Vagina (tissue), 2 donors: ENCODE measurements at places on chromosomes 6 and 20.
A peak's percentile ranks its signal among the peaks of the same experiment; 100 is the strongest.

GRCh38 chr6:21533678-21534077, 59.9 kb upstream of the SOX4 start:
- no peak for DNase-seq

- no peak for DNase-seq
Observed at GRCh38 chr6:111813237-111813636, 60.0 kb downstream of the FYN start.

- no peak for DNase-seq
Observed at GRCh38 chr20:8254911-8255582, 123.0 kb downstream of the PLCB1 start.

- no peak for DNase-seq
Observed at GRCh38 chr6:71236926-71237434, 51.6 kb upstream of the OGFRL1 start.

DNA sequence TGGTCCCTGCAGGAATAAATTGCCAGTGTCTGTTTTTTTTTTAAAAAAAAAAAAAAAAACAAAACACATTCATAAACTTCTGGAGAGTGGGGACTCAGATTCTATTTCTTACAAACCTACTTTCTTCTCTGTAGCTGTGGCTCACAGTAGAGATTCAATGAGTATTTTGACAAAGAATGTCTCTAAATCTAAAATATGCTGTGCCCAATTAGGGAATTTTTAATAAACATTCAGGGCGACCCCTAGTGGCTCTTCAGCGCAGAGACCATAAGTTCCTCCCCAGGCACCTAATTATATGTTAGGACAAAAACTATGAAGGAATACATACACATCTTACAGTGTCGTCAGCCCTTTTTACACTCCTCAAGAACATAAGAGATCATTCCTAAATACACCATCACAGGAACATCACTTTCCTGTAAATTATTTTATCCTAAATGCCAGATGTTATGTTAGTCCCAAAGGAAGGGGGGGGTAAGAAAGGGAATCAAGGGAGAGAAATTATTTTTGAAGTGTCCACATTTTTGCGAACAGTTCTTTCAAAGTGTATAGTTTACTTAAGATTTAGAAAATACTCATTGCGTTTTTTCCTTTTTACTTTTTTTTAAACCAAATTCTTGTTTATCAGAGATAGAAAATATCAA, 21.8 kb upstream of the NAA20 start:
- DNase-seq, result no peak

DNA sequence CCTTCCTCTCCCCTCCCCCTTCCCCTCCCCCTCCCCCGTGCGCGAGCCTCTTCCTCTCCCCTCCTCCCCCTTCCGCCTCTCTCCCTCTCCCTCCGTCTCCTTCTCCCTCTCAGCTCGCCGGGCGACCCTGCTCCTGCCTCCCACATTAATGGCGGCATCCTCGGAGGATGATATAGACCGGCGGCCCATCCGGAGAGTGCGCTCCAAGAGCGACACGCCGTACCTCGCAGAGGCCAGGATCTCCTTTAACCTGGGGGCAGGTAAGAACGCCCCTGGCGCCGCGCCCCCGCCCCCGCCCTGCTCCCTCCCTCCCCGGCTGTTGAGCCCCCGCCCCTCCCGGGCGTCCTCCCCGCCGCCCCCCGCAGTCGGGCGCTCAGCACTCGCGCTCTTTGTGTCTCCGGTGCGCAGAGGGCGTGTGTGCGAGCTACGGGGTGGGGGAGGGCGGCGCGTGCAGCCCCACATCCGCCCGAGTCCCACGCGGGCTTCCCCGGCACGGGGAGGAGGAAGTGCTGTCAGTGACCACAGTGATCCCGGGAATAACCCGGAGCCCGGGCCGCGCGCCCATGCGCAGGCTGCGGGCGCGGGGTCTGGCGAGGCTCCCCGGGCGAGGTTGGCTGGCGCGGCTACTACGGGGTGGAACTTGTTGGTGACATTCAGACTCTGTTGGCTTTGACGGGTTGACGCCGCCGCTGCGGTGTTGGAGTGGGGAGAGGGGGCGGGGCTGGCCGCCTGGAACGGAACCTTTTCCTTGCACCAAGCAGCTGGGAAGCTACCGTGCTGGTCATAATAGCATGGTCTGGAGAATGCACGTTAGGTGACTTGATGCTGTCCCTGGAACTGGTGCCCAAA, 33.2 kb downstream of the PHACTR1 start:
- DNase-seq, result no peak

DNA sequence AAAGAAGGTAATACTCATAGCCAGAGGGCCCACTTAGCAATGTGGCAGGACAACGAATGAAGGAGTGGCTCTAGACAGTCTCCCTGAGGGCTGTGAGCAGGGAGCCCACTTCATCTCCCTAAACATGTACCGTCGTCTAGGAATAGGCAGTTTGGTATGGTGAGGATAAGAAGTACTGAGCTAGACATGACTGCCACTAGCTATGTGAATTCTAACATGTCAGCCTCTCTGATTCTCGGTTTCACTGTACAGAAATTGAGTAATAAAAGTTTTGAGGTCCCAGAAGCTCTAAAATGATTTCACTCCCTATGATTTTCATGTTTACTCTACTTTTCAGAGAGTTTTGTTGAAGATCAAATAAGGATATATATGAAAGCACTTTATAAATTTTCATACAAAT, 107.1 kb downstream of the AHI1 start:
- DNase-seq, result no peak

DNA sequence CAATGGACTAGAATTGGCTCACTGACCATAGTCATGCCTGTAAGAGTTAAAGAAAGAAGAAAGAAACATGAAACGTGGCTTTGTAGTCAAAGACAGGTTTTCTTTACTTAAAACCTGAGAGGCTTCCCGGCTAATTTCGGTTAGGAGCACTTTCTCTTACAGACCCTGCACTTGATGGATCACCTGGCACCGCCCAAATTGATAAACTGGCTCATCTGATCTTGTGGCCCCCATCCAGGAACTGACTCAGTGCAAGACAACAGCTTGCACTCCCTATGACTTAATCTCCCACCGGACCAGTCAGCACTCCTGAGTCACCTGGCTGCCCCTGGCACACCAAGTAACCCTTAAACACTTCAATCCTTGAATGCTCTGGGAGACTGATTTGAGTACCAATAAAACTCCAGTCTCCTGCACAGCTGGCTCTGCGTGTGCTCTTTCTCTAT, 12.3 kb downstream of the TMEM14B start:
- DNase-seq, result no peak

GRCh38 chr20:16615199-16615598, 42.0 kb upstream of the KIF16B start:
- no peak for DNase-seq

- no peak for DNase-seq
Observed at GRCh38 chr6:79544299-79544927, 7.2 kb upstream of the LCA5 start.

DNA sequence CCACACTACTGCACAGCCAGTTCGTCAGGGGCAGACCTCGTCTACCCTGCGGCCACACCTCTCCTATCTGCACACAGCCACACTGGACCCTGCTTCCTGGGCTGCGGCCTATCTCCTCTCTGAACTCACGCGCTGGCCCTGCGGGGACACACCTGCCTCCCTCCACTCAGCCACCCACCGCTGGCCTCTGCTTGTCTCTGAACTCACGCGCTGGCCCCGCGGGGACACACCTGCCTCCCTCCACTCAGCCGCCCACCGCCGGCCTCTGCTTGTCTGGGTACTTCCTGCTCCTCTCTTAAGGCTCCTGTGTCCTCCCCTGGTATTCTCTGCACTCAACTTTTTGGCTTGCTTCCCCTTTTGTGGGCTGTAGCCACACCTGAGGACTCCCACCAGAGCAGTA, 52.3 kb downstream of the HUS1B start:
- DNase-seq, result no peak

GRCh38 chr6:6201200-6201599, 119.3 kb downstream of the F13A1 start:
- DNase-seq, result no peak

- no peak for DNase-seq
Observed at GRCh38 chr20:38001981-38002380, 31.3 kb downstream of the TTI1 start.

GRCh38 chr6:142551274-142551811, 249.5 kb downstream of the ADGRG6 start:
- no peak for DNase-seq

GRCh38 chr20:37977338-37977737, 55.9 kb downstream of the TTI1 start:
- no peak for DNase-seq

GRCh38 chr6:128117916-128118315, 217.1 kb upstream of the THEMIS start:
- DNase-seq, result no peak

GRCh38 chr20:40571639-40572038, 117.4 kb downstream of the MAFB start:
- DNase-seq, result no peak

GRCh38 chr6:5084781-5085647, at the start of gene PPP1R3G:
Gene PPP1R3G (plus strand): TSS chr6:5085341. CDS start chr6:5085486, 145 bp downstream.
- no peak for DNase-seq

DNA sequence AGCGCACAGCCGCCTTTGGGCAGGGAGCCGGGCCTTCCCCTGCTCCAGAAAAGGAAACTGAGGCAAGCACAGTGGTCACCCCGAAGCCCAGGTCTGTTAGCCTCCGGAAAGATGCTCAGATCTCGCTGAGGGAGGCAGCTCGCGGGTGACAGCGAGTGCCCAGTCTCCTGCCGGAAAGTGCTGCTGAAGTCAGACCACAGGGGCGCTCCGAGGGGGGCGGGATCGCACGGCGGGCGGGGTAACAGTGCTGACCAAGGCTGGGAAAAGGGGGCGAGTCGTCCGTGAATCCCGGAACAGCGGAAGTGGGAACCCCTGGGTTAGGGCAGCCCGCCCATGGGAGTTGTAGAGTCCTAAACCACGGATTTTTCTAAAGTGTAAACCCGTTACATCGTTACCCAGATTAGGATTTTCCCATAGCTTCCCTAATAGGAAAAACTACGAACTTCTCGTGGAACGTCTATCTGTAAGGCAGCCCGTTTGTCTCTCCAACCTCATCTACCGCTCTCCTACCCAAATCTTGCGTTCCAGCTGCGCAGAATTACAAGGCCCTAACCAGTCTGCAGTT, 504 bp downstream of the VPS16 start:
- DNase-seq, result peak; percentile 96

- no peak for DNase-seq
Observed at GRCh38 chr6:32713241-32713640, 27.9 kb upstream of the HLA-DQA2 start.

DNA sequence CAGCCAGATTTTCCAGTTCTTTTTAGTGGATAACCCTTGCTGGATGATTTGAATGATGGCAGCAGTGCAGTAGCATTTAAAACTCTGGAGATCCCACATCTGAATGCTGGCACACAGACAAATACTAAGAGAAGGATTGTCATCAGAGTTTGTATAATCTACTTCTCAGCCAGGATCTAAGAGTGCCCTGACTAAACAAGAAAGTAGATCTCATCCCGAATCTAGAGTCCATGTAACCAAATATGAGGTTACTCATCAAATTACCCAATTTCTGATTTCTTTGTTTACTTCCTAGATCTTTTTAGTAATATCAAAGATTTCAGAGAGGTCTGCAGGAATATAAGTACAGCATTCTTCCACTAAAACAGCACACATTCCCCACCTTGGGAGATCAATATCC, 7.8 kb downstream of the TMC2 start:
- DNase-seq, result no peak

DNA sequence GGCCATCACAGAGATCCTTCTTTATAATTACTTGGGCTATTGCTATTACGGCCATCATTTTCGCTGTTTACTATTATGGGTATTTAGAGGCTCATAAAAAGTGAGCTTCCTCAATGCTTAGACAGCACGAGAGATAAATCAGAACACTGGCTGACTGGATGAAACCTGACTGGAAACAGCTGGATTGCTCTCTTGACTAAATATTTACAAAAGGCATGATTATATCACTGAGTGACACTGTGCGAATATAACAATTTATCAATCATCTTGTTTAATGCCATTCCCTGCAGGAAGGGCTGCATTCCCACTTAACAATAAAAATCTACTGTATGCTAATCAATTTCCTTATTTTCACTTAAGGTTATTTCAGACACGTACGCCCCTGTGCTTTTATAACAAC, 260.1 kb upstream of the ARID1B start:
- DNase-seq, result no peak

DNA sequence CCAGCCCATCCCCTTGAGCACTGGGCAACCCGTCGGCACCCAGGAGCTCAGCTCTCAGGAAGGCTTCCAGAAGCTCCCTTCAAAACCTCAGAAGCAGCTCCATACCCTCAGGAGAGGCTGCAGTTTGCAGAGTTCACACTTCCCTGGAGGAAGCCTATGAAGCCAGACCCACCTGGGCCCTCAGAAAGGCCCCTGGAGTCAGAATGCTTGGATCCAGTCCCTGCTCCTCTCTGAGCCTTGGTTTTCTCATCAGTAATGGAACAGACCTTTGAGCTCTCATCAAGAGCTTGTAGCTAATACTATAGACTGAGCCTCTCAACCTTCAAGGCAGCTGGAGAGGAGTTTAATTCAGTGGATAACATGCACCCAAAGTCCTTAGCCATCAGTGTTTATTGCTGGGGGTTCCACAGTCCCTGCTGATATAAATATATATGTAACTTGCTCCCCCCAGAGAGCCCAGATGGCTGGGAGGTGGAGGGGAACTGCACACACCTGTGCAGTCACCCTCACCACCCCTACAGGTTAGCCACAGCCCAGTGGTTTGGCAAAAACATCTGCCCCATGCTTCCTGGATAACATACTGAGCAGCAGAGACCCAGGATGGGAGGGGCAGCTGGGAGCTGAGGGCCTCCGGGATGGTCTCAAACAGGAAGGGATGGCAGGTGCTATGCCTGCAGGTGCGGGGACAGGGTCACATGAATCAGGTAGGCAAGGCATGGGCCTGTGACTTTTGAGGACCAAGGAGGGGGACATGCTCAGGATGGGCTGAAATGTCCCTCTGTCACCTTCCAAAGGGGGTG, 120.1 kb downstream of the SNX5 start:
- no peak for DNase-seq

DNA sequence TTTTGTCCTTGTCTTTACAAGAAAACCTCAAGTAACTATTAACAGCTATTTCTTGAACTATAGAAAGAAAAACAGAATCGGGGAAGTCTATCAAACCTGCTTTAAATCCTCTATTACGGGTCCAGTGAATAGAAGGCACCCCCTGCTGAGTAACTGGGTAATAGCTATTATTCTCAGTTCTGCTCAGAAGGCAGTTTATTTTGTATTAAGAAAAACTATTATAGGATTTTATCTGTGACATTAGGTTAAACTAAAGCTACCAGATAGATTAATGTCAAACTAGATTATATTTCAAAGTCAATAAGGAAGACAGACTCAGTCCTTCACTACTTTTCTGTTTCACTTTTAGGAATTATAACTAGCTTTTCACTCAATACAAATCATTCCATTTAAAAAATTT, 93.7 kb downstream of the DST start:
- no peak for DNase-seq

- no peak for DNase-seq
Observed at GRCh38 chr6:115796061-115796460, 264.6 kb downstream of the FRK start.

DNA sequence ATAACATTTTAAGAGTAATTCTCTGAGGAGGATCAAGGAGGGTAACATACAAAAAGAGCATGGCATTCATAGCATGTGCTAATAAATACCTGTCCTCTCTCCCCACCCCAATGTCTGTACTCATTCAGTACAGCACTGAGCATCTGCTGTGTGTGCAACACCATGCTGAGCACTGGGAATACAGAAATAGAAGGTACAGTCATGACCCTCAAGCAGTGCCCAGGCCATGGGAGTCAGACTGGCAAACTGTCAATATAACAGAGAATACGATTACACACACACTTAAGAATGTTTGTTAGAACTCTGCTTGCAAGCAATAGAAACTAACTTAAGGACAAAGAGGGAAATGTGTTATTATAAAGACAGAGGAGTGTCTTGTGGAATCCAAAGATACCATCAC, 24.7 kb upstream of the ZFAND3 start:
- no peak for DNase-seq
